Progenitor cell of endocrine pancreas (in vitro differentiated cells): ENCODE measurements at places on chromosomes 1 and 21. TPM values are rescaled to one million over a fixed set of nuclear protein-coding genes. Genes with fewer than 3 reads are reported as not detected.

GRCh38 chr1:81010126-81010525 is 790.6 kb upstream of the ADGRL2 start:
- no peak overlapping the region for H3K4me3 ChIP-seq
- H3K4me1 ChIP-seq, result peaks cover 8% of the 10 kb centered on the region
- no peaks in the 10 kb centered on the region for H3K27me3 ChIP-seq
- no peak overlapping the region for H3K27ac ChIP-seq
- no peaks in the 10 kb centered on the region for H3K36me3 ChIP-seq
- DNase-seq, result no peak

DNA sequence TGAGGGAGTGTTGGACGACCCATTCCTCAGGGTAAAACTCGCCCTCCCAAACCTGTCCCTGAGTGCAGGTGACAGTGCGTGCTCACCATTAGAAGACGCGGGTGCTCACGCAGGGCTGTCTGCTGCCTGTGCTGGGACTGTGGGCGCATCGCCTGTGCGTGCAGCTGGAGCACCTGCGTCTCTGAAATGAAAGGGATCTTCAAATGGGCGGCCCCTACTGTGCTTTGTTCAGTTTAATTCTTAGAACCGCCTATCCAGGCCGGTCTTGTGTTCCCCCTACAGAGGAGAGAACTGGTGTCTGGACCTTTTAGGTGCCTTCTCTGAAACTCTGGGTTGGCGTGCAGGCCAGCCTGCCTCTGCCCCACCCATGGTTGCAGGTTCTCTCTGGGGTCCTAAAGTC is 125.8 kb downstream of the PCBP3 start:
- H3K27me3 ChIP-seq, result peaks cover 3% of the 10 kb centered on the region
- no peaks in the 10 kb centered on the region for H3K36me3 ChIP-seq
- H3K4me3 ChIP-seq, result no peak overlapping the region
- no peaks in the 10 kb centered on the region for H3K4me1 ChIP-seq
- H3K27ac ChIP-seq, result no peak overlapping the region
- DNase-seq, result no peak

DNA sequence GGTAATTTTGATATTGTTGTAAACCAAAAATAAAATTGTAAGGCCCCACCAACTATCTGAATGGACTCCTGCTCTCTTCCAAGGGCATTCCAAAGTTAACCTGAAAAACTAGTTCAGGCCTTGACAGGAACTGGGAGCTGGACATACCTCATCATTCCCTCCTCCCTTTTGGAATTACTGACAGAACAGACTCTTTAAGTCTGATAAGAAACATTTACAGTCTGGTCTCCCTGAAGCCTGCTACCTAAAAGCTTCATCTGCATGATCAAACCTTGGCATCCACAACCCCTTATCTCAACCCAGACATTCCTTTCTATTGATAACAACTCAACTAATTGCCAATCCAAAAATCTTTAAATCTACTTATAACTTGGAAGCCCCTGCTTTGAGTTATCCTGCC is 123.8 kb downstream of the TLR5 start:
- H3K4me1 ChIP-seq, result peaks cover 8% of the 10 kb centered on the region
- no peak for DNase-seq
- H3K36me3 ChIP-seq, result peaks cover 2% of the 10 kb centered on the region
- peaks cover 50% of the 10 kb centered on the region for H3K27me3 ChIP-seq

DNA sequence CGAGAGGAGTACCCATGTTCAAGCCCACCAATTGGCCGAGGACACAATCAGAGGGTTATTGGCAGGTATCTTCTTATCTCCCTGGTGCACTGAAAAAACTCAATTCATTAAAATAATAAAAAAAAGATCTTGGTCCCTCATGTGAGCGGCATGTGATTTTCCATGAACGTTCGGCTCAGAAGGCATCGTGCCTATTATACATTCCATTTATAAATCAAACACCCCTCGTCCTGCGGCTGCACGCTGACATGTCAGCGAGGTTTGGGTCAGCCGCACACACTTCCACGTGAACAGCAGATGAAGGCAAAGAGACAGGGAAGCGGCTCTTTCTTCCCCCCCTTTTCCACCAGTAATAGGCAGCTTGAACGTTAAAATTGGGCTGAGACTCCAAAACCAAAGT is 31.3 kb upstream of the SMYD2 start:
- H3K27me3 ChIP-seq, result peaks cover 3% of the 10 kb centered on the region
- DNase-seq, result no peak
- H3K4me3 ChIP-seq, result no peak overlapping the region
- H3K36me3 ChIP-seq, result no peaks in the 10 kb centered on the region
- H3K4me1 ChIP-seq, result no peaks in the 10 kb centered on the region
- H3K27ac ChIP-seq, result no peak overlapping the region

- H3K4me1 ChIP-seq, result peaks cover 4% of the 10 kb centered on the region
- no peak overlapping the region for H3K27ac ChIP-seq
- peaks cover 10% of the 10 kb centered on the region for H3K27me3 ChIP-seq
These were observed 3.8 kb upstream of the FAM20B start for GRCh38 chr1:179021873-179022272.

- no peaks in the 10 kb centered on the region for H3K4me1 ChIP-seq
- peaks cover 1% of the 10 kb centered on the region for H3K36me3 ChIP-seq
- H3K4me3 ChIP-seq, result no peak overlapping the region
- no peak overlapping the region for H3K27ac ChIP-seq
- DNase-seq, result no peak
These were observed 48.9 kb downstream of the NME7 start for GRCh38 chr1:169318536-169319244.

- no peaks in the 10 kb centered on the region for H3K4me1 ChIP-seq
- no peaks in the 10 kb centered on the region for H3K36me3 ChIP-seq
- no peak overlapping the region for H3K4me3 ChIP-seq
- H3K27me3 ChIP-seq, result no peaks in the 10 kb centered on the region
These were observed 10.0 kb downstream of the CDK18 start for GRCh38 chr1:205514211-205515142.

GRCh38 chr1:93969371-93969770 is 60.1 kb upstream of the GCLM start:
- DNase-seq, result no peak
- H3K36me3 ChIP-seq, result no peaks in the 10 kb centered on the region
- H3K4me1 ChIP-seq, result no peaks in the 10 kb centered on the region
- H3K27me3 ChIP-seq, result peaks cover 5% of the 10 kb centered on the region

COL16A1 gene
- total RNA-seq, result 0.67 and 2.1 TPM in 2 replicates

DNA sequence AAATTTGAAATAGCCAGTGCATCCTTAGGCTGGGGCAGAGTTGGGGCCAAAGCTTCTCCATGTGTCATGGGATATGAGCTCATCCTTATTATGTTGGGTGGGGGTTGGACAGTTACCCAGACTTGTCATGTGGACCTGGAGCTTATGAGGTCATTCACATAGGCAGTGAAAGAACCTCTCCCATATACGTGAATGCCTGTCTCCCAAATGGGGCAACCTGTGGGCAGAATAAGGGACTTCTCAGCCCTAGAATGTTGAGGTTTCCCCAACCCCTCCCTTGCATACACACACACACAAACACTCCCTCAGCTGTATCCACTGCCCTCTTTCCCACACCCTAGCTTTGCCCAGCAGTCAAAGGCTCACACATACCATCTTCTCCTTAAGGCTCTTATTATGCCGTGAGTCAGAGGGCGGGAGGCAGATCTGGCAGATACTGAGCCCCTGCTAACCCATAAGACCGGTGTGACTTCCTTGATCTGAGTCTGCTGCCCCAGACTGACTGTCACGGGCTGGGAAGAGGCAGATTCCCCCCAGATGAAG is 2.3 kb upstream of the IVL start:
- DNase-seq, result no peak
- H3K4me1 ChIP-seq, result no peaks in the 10 kb centered on the region
- H3K4me3 ChIP-seq, result no peak overlapping the region
- H3K27ac ChIP-seq, result no peak overlapping the region
- H3K36me3 ChIP-seq, result no peaks in the 10 kb centered on the region

GRCh38 chr1:19460535-19461219 is 24.7 kb downstream of the CAPZB start:
- peaks cover 6% of the 10 kb centered on the region for H3K36me3 ChIP-seq
- peaks cover 8% of the 10 kb centered on the region for H3K4me1 ChIP-seq
- no peak overlapping the region for H3K27ac ChIP-seq
- H3K4me3 ChIP-seq, result no peak overlapping the region
- no peaks in the 10 kb centered on the region for H3K27me3 ChIP-seq

- H3K27ac ChIP-seq, result peak overlapping the region; percentile 59
- DNase-seq, result no peak
- H3K27me3 ChIP-seq, result no peaks in the 10 kb centered on the region
- H3K4me1 ChIP-seq, result peaks cover 21% of the 10 kb centered on the region
These were observed 1.8 kb upstream of the SERBP1 start for GRCh38 chr1:67431869-67432578.

DNA sequence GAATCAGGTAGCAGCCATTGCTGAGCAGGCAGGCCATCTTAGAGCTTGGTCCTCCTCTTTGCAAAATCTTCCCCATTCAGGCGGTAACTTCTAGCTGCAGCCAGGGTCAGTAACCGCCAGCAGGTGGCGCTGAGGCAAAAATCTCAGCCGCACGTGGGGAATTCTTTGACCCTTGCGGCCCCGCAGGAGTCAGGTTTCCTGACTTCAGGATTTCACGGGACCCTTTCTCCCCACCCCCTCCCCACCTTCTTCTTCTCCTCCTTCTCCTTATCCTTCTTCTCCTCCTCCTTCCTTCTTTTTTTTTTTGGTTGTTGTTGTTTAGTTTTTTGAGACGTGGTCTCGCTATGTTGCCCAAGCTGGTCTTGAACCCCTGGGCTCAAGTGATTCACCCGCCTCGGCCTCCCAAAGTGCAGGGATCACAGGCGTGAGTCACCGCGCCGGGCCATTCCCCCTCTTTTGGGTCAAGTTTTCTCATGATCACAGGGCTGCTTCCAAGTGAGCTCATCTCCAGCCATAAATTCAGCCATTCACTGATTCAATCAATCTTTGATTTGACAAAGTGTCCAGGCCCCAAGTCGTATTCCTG is 33.4 kb upstream of the TENT5B start:
- H3K4me3 ChIP-seq, result no peak overlapping the region
- no peak overlapping the region for H3K27ac ChIP-seq
- H3K4me1 ChIP-seq, result no peaks in the 10 kb centered on the region
- H3K27me3 ChIP-seq, result peaks cover 15% of the 10 kb centered on the region
- no peaks in the 10 kb centered on the region for H3K36me3 ChIP-seq

DNA sequence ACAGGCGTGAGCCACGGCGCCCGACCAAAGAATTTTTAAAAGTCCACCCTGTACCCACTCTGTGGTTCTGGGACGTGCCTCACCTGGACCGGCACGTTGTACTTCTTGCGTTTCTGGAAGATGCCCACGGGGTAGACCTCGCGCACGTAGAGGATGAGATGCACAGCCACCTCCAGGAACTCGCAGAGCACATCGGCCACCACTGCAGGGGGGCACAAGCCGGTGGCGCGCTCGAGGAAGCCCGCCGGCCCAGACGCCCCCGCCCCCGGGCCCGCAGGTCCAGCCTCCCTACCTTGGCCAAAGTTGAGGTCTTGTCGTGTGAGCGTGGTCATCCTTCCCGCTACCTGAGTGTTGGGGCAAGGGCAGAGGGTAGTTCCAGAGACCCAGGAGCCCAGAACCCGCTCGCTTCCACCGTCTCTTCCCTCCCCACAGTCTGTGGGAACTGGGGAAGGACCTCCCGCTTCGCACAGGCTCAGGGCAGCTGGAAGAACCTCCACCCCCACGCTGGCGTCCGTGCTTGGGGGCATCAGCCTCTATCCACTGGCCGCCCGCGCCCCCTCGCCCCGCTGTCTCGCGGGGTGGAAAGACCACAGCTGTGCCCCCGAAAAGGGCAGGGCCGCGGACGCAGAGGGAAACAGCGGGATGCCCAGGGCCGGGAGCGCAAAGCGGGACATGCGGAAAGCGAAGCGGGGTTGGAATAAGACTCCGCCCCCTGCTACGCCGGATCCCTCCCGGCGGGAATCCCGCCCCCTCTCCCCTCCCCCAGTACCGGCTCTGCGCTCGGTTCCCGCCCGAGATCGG is 478 bp downstream of the MAD2L2 start:
- H3K4me3 ChIP-seq, result peak overlapping the region; percentile 81
- DNase-seq, result no peak

DNA sequence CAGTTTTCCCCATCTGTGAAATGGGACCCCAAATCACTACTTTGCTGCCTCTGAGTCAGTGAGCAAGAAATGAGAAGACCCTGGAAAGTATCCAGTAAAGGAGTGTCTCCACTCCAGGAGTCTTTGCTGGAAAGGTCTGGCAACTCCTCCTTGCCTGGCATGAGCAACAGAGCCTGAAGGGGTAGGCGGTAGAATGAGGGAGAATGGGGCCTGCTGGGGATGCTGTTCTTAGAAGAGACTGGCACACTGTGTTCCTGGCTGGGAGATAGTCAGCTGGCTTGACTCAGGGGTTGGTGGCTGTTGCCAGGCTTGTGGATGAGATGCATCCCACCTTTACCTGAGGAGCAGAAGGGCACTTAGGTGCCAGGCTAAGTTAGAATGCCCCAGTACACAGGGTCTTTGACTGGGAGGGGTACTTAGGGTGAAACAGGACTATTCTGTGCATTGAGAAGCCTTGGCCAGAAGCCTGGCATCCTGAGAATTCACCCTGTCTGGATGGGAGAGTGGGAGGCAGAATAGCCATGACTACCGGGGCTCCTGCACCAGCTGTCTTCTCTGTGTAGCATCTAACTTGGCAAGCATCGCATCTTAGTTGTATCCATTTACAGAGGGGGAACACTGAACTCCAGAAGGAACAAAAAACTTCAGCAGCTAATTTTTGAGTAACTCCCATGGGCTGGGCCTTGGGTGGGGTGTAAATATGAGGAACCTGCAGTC is 2.5 kb downstream of the MFSD2A start:
- peaks cover 43% of the 10 kb centered on the region for H3K27me3 ChIP-seq
- H3K36me3 ChIP-seq, result no peaks in the 10 kb centered on the region
- peaks cover 10% of the 10 kb centered on the region for H3K4me1 ChIP-seq
- no peak for DNase-seq

DNA sequence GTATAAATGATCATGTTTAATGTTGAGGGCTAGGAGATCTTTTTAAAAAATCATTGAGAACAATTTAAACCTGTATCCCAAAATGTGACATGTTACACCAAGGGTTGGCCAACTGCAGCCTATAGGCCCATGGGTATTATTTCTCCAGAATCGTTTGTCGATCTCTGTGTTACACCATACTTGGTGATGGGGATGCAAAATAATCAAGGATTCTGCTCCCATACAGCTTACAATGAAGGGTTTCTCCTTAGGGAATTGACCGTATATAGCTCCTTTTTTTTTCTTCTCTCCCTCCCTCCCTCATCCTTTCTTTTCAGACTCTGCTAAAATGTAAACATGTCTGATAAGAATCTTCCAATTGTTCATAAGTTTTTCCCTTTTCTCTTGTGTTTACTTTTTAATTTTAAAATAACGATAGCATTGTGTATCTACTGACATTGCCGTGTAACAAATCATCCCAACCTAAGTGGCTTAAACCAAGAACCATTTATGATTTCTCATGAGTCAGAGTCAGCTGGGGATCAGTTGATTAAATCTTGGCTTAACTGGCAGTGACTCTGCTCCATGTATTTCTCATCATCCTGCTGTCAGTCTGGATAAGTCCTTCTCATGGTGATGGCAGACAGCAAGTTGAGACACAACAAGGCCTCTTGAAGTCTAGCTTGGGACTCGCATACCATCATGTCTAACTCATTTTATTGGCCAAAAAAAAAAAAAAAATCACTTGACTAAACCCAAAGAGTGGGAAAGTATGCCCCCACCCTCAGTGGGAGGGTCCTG is 48.0 kb downstream of the MARK1 start:
- no peak for DNase-seq
- H3K27ac ChIP-seq, result no peak overlapping the region
- H3K27me3 ChIP-seq, result no peaks in the 10 kb centered on the region
- peaks cover 11% of the 10 kb centered on the region for H3K36me3 ChIP-seq
- H3K4me1 ChIP-seq, result peaks cover 2% of the 10 kb centered on the region
- no peak overlapping the region for H3K4me3 ChIP-seq

CLCA4 gene
- not detected in 2 replicates for total RNA-seq
